ENCODE measurements at places on chromosomes 5 and 9.

GRCh38 chr9:35142037-35142436 lies 19.8 kb upstream of the UNC13B start:
- DNase-seq = no peak

- no peak for DNase-seq
These were observed 6.3 kb upstream of the ASS1 start for GRCh38 chr9:130438382-130438981.

- no peak for DNase-seq
These were observed 51.3 kb downstream of the RASEF start for GRCh38 chr9:83011611-83012010.

GRCh38 chr9:88218726-88219125 lies 80.5 kb upstream of the SPATA31C2 start:
- DNase-seq = no peak

DNA sequence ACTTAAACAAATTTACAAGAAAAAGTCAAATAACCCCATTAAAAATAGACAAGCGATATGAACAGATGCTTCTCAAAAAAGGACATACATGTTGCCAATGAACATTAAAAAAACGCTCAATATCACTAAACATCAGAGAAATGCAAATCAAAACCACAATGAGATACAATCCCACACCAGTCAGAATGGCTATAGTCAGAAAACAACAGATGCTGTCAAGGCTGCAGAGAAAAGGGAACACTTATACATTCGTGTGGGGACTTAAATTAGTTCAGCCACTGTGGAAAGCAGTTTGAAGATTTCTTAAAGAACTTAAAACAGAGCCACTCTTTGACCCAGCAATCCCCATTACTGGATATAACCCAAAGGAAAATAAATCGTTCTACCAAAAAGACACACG lies 10.8 kb downstream of the OR13F1 start:
- DNase-seq = no peak

GRCh38 chr9:20599195-20599594 lies 23.1 kb downstream of the MLLT3 start:
- no peak for DNase-seq

DNA sequence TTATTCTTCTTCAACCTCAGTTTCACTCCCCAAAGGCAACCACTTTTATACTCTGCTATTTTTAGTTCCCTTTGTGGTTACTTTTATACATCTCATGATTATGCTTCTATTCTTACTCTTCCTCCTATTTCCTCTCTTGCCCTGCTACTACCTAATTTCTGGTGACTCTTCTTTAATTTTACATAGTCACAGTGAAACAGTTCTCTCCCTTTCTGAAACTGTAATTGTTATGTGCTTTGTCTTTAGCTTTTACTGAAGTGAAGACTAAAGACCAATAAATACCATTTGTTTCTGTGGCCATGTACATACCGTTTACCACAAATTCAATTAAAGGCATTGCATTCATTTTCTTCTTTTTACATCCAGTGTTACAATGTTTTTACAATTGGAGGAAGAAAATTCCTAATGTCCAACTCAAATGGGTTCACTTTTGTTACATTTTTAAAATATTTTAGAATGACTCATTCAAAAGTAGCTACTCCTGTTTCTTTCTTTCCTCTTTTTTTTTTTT lies 410.6 kb downstream of the PSAT1 start:
- no peak for DNase-seq

DNA sequence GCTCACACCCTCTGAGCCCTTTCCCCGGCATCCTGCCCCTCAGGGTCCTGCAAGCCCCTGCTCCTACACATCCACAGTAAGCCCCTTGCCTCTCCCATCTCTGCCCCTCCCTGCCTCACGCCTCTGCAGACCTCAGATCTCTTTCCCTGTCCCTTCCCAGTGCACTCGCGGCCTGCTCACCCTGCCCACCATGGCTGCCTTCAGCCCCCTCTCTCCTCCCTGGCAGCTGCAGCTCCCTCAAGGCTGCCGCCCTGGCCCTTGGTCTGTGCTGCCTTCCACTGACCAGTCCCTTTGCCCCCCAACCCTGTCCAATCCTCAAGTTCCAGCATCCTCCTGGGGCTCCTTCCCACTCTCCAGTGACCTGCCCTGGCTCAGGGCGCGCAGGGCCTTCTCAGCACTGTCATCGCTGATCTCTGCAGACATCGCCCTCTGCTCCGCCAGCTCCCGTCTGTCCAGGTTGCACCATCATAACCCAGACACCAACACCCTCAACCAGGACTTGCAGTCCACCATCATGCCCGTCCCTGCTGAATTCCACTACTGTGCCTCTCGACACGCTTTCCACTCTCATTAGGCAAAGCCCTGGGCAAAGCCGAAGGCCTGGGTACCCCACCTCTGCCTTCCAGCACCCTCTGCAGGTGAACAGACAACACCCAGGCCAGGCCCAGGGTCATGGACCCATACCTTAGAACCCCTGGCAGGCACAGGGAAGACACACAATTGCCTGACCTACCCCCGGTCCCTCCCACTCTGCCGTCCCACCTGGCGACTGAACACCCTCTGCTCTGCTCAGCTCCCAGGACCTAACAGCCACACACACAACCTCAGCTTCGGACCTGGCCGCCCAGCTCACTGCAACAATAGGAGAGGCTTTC lies 97.8 kb upstream of the RUFY1 start:
- DNase-seq = no peak
